ENCODE measurements at places on chromosomes 7 and 10.

DNA sequence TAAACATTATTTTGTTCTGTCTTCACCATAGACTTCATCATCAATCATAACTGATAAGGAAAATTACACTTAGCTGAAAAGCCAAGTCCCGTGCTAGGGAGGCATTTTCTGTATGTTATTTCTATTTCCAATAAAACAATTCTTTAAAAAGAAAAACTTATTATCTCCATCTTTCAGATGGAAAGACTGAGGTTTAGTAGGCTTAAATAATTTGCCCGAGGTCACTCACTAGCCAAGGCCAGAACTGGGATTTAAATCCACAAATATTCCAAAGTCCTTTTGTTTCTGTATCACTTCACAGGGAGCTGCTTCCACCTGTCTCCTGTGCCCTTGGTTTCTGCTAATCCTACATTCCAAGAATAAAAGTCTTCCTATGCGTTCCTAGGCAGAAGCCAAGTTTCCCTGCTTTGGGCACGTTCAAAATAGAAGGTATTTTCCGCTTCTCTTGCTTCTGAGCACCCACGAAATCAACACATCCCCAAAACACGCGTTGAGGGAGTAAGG lies 732 bp downstream of the CPVL start:
- no peak for DNase-seq

DNA sequence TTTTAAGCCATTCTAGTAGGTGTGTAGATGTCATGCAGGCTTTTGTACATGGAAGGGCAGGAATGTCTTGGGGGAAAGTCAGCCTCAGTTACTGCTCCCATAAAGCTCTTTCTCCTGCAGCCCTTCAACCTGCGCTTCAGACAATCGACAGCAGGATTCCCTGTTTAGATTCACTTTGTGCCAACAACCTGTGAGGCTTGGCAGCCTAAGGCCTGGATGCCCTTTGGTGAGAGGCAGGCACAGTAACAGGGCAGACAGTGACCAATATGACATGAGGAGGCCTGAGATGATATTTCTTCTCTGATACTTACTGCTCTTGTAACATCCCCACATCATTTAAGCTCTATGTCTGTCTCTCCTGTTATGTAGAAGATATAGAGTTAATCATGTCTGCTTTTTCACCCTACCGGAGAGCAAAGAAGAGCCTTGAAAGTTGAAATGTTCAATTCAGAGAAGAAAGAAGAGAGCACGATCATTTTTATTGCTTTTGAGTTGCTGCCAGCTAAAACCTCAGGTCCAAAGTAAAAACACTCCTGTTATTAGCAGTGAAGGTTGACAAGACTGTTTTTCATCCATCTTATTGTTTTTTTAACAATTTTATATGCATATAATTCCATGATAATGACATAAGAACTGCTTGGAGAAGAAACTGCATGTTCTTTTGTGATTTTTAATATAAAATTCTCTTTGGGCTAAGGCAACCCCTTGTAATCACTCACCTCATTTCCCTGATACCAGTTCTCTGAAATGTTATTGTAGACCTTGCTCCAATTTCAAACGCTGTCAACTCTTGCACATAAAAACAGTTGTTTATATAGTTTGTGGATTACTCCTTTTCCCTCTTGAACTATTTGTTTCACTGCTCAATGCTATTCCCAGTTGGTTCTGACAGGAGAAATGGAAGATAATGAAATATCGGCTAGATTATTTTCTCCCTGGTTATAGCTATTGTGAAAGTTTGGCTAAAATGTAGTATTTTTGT lies 140.9 kb downstream of the GALNT17 start:
- no peak for DNase-seq

- DNase-seq, result no peak
Measured at GRCh38 chr10:1368842-1369171, 312.6 kb downstream of the WDR37 start.

DNA sequence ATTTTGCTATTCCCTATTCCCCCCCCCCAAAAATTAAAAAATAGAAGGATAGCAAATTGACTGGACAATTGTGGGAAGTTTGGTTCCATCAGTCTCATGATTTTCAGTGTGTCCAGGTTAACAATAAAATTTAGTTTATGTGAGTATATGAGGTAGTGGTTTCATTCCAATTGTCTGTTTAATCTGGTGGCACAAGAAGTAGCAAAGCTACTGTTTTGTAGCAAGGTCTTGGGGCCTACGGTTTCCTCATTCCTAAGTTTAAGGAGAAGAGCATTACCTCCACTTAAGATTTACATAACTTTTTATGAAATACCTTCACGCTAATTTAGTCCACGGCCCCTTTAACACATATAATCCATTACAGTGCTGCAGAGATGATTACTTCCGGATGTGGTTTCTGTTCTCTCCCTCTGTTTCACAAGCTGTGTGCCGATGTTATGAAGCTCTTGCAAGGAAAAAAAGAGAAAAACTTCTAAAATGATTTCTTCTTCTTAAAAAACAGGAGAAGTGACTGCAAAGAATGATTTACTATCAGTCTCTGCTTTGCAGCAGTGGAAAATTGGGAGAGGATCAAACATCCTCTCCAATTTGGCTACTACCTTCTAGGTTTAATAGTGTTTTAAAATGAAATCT lies 32.7 kb upstream of the NPVF start:
- no peak for DNase-seq

GRCh38 chr10:79927111-79927828 lies 21.6 kb downstream of the SFTPD start:
- no peak for DNase-seq

DNA sequence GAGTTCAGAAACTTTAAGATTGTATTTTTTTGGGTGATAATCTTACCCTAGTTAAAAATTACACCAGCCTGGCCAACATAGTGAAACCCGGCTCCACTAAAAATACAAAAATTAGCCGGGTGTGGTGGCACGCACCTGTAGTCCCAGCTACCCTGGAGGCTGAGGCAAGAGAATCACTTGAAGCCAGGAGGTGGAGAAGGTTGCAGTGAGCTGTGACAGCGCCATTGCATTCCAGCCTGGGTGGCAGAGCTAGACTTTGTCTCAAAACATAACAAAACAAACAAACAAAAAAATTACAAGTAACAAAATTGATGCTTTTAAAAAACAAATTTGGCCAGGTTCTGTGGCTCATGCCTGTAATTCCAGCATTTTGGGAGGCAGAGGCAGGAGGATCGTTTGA lies 76.7 kb downstream of the ANKRD61 start:
- no peak for DNase-seq

- no peak for DNase-seq
Measured at GRCh38 chr10:65891073-65891981, 1034.5 kb upstream of the LRRTM3 start.

GRCh38 chr7:118195837-118196474 lies 12.0 kb downstream of the LSM8 start:
- peak; percentile 68 for DNase-seq

DNA sequence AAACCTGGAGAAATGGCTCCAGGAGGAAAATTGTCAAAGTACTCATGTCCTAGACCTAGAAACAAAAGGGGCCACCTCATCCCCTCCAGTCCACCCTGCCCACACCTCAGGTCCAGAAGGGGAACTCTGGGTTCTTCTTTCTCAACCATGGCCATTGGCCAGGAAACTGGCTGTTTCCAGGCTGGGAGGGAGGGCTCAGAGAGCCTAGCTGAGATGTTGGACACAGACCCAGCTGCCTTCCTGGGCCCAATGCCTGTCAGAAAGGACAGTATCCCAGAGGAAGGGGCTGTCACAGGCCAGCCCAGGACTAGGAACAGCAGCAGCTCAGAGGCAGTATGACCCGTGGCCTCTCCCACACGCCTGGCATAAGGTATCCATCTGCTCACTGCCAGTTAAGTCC lies 9.6 kb downstream of the GRID1 start:
- no peak for DNase-seq

DNA sequence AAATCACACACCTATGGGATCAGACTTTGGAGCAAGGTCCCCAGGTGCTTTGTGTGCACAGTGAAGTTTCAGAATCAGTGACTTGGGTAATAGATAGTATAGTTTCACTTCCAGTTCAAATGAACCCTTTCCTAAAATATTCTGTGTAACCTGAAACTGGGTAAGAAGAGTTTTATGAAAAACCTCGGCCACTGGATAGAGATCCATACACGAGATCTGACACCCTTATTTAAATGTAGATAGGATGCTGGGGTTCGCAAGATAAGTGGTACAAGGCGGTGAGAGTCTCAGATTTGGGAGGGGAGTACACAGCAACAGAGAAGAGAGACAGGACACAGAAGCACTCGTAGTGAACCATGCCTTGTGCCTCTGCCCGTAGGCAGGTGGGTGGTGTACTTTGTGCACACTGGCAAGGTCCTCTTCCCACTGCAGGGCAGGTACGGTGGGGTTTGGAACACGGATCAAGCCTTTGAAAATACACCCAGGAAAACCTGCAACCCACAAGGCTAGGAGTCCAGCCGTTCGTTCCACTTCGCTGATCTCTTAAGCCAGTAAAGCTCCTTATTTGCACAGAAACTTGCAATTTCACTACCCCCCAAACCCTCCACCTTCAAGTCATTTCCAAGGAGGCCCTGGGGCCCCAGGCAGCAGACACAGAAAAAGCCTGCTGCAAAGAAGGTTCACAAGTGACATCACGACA lies 162.8 kb downstream of the USP6NL start:
- no peak for DNase-seq

DNA sequence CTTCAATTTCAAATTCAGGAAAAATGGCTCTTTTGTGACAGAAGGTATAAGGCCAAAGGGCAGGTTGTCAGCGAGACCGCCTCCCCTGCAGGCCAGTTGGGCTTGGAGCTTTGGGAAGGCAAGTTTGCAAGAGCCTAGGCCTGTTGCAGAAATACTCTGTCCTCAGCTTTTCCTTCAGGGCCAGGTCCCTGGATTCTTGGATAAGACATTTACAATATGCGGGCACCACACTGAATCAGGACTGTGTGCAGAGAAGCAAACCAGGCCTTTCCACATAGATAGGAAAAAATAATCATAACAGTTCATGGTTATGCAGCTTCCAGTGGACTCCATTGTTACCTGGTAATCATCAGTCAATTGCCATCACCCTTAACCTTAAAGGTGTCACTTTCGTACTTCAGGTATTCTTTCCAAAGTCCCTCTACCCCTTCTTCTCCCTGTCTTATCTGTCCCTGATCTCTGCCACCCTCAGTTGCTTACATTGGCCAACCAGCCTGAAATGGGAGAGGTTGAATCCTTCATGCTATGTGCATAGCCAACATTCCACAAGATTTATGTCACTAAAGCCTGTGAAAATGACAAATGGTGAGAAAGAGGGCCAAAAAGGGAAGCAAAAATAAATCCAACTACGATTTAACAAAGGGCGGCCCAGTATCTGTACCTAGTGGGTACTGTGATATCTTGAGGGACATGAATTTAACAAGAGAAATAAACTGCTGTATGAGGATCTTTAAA lies 304.5 kb upstream of the NFE2L3 start:
- DNase-seq, result no peak

DNA sequence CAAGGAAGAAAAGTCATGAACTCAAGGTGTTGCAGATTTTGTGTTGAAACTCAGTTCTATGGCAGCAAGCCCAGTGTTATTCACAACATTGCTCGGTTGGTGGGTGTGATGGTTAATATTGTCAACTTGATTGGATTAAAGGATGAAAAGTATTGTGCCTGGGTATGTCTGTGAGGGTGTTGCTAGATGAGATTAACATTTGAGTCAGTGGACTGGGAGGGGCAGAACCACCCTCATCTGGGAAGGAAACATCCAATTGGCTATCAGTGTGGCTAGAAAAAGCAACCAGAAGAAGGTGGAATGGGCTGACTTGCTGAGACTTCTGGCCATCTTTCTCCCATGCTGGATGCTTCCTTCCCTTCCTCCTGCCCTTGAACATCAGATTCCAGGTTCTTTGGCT lies 353.2 kb downstream of the ADRA2A start:
- no peak for DNase-seq

GRCh38 chr10:59709395-59710125 lies at the start of gene SLC16A9:
TSS of gene SLC16A9 (minus strand) at chr10:59709850. CDS start at chr10:59684291, 25,559 bp downstream.
- no peak for DNase-seq

DNA sequence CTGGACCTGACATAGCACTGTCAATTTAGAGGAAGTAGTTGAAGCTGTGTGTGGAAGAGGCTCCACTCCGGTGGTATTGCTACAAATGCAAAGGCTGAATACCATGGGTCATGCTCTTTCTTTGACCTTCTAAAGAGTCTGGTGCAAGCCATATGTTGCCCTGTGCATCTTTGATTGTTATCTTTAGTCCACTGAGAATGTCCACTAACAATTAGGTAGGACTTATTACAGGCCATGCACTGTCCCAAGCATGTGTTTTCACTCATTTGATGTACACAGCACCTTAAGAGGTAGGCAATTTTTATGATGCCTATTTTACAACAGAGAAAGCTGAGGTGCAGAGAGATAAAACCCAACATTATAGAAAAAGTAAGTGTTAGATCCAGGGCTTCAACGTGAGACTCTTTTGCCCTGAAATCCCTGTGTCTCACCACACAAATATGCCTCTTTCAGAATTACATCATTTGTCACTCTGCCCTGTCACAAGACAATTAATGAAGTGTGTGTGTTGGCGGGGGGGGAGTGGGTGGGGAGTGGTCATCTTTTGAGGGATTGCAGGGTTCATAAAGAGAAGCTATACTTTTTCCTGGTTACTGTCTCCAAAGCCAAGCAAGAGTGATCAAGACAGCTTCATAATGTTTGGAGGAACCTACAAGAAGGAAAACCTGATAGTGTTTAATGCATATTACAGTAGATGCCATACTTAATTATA lies 637.6 kb upstream of the IGFBP3 start:
- no peak for DNase-seq

DNA sequence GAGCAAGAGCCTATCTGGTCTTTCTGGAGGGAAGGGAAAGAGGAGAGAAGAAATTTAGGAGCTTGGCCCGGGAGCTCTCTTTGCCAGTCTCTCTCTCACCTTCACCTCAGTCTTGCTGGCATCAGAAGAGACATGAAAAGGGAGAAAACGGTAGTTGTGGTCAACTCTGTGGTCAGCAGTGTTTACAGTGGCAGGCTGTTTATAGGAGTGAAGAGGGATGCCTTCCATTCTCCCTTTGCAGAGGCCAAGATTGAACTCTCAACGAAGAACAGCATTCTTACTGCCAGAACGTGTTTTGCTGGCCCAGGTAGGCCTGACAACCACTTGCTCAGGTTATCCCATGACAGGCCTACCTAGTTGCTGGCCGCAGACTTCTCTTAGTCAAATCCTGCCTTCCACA lies 133.3 kb downstream of the CCDC3 start:
- DNase-seq, result no peak

GRCh38 chr10:45064998-45065397 lies 64.3 kb downstream of the ZNF22 start:
- no peak for DNase-seq

GRCh38 chr7:147376192-147376591 lies 1214.4 kb upstream of the C7orf33 start:
- DNase-seq, result no peak
